ENCODE measurements at places on chromosomes 7 and 10.

GRCh38 chr10:35208536-35208935 lies 81.9 kb downstream of the CREM start:
- DNase-seq: no peak

DNA sequence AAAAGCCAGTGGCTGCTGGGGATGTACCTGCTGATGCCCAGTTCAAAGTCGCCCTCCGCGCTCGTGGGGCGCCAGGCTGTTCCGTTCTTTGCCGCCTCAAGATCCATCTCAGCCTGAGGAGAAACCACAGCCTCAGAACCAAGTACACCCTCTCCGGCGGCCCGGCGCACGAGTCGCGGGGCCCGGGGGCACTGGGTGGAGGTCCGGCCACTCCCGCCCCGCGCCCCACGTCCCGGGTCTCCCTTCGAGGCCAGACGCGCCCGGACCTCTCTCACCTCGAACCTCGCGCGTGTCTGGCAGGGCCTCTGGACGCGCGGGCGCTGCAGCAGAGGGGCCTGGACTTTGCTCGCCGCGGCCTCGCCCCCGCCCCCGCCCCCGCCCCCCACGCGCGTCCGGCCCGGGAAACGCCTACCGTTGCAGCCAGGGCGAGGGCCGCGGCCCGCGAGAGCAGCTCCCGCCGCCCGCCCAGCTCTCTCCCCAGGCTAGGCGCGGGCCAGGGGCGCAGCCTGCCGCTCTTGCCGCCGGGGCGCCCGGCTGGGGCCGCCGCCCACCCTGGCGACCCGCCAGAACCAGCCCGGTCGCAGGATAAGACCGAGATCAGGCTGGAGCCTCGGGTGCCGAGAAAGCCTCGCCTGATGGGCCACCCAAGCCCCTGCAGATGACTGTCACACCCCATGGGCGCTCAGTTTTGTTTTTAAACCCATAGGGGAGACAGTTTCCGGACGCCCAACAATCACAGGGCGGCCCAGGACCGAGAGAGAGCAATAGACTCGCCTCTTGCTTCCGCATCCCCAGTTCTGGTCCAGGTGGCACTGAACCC lies at the start of gene ABCB4:
ABCB4 (minus strand) TSS at position 322 of the 820 bp plus-strand sequence; CDS start at position 107, 215 bp downstream.
- no peak for DNase-seq

DNA sequence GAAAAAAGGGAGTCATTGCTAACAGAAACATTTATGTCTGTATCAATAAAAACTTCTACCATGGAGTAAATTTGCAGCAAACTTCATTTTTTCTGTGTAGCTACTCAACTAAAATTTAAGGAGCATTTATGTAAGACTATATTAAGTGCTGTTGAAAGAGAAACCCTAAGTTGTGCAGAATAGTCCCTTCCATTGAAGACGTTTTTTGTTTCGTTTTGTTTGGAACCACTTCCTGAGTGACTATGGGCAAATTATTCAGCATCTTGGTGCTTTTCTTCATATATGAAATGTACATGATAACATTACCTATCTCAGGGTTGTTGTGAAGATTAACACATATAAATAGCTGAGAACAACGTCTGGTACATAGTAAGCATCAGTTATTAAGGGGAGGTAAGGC lies 24.3 kb downstream of the SEM1 start:
- no peak for DNase-seq

DNA sequence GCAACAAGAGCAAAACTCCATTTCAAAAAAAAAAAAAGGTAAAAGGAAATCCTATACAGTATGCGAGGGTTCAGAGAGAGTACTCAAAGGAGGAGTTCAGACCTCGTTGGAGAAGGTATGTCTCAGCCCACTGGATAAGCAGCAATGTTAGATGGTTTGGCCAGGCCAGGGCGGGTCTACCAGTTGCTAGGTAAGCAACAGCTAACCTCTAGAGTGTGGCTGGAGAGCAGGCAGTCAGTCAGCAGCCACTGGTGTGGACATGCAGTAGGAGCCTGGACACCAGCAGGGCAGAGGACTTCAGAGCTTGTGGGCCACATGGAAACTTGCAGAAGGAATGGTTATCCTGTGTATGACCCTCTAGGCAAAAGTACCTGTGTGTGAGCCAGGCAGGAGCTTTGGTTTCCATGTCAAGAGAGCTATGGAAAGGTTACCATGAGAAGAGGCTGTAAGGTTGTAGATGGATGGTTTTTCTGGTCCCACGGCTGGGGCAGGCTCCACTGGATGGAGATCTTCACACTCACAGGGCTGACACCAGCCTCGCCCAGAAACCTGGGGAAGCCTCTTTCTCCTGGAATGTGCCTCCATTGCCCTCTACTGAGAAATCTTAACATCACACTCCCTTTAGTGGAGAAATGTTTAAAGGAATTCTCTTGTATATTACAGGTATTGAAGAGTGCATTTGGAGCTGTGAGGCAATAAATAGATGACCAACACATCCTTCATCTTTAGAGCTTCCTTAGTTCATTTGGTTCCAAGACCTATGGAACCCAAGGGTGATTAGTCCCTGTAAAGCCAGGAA lies 63.6 kb downstream of the CCDC186 start:
- DNase-seq: no peak

GRCh38 chr10:13078912-13079775 lies 20.8 kb upstream of the OPTN start:
- no peak for DNase-seq

GRCh38 chr10:13450069-13450468 lies 78.7 kb downstream of the BEND7 start:
- no peak for DNase-seq

- no peak for DNase-seq
Observed at GRCh38 chr7:20229646-20230500, 12.7 kb upstream of the MACC1 start.

- DNase-seq: no peak
Observed at GRCh38 chr7:151386301-151387160, 23.3 kb downstream of the WDR86 start.

- no peak for DNase-seq
Observed at GRCh38 chr7:17126413-17127268, 171.8 kb upstream of the AHR start.

DNA sequence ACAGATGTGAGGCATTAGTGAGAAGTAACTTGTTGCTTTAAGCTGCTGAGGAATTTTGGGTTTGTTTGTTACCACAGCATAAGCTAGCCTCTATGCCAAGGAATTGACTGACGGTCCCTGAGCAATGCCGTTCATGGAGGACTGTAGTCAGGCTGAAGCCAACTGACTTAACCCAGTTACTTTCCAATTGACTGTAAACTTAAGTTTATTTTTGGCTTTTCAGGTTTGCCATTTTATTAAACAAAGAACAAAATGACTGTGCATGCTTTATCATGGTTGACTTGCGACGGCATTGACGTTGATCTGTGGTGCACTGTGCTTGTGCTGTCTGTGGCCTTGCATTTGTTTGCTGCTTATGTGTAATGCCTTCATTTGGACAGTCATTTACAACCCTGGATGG lies 53.5 kb downstream of the DNAJB9 start:
- no peak for DNase-seq

DNA sequence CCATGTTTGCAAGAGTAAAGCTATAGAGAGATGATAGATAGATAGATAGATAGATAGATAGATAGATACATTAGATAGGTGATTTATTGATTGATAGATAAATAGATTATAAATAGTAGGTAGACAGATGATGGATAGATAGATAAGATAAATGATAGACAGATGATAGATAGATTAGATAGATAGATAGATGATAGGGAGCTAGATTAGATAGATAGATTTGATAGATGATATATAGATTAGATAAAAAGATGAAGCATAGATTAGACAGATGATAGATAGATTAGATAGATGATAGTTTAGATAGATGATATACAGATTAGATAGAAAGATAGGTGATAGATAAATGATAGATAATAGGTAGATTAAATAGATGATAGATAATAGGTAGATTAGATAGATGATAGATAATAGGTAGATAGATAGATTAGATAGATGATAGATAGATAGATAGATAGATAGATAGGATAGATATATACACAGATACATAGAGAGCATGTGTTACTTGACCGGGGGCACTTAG lies 243.3 kb upstream of the FOXK1 start:
- DNase-seq: no peak

GRCh38 chr7:1282679-1283078 lies 50.0 kb downstream of the UNCX start:
- no peak for DNase-seq

GRCh38 chr7:112622159-112622715 lies 141.4 kb downstream of the LSMEM1 start:
- DNase-seq: no peak
